ENCODE measurements at places on chromosomes 16 and 17.

- no peak for DNase-seq
Observed at GRCh38 chr16:72853575-72854266, 194.2 kb downstream of the ZFHX3 start.

DNA sequence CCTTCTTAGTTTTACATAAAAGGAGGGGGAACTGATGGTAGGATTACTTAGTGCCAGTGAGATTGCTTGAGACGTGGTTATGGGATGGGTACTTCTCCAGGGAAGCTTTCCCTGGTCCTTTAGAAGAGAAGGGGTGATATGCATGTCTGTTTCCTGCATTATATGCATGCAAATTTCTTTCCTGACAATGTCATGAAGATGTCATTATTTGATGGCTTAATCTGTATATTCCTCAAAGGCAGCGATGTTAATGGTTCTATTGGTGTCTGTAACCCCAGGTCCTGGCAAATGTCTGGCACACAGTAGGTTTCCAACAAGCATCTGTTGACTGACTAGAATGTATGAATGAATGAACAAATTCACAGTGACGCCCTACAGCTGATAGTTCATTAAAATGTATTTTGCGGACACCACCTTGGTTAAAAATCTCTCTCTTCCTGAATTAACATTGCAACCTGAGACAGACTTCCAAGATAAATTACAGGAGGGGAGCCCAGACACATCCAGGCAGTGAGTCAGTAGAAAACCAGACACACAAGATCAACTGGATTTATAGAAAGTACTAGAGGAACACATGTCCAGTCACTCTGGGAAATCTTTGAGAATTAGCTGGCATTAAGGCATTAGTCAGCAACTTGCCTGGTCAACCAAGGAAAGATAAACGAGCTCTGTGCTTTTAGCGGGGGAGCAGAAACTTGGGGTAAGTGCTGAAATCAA, 293.4 kb downstream of the XYLT1 start:
- DNase-seq = no peak

DNA sequence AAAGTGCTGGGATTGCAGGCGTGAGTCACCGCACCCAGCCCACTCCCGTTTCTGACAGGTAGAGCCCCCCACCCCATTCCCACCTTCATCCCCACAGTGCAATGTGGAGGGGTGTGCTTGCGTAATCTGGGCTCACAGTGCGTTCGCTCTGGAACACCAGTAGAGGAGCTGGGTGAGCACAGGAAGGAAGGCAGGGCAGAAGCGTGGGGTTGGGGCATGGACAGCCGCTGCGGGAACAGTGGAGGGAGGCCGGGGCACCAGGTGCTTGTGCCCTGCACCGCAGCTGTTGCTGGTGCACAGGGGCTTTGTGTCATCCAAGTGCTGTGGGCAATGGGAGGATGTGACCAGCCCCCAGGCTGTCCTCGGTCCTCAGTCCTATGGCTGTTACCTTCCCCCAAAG, 24.7 kb downstream of the KDM8 start:
- no peak for DNase-seq

- no peak for DNase-seq
Observed at GRCh38 chr16:67648764-67649407, 3.9 kb downstream of the CARMIL2 start.

- no peak for DNase-seq
Observed at GRCh38 chr16:51168755-51169154, 17.7 kb upstream of the SALL1 start.

- DNase-seq = no peak
Observed at GRCh38 chr16:13702614-13703013, 217.3 kb upstream of the ERCC4 start.

DNA sequence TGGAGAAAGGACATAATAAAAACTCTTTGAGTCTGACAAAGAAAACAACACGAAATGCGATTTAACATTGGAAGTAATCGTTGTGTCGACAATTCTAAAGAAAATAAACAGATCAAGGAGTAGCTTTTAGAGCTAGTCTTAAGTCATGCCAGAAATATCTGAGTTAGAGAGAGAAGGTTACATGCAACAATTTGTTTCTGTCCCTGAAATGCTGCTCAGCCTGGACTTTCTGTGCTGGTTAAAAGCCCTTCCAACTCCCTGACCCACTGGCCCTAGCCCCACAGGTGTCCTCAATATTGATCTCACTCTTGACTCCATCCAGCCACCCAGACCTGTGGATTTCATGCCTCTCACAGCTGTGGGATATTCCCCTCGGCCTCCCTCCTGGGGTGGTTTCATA, 33.2 kb upstream of the TEX2 start:
- DNase-seq = no peak

DNA sequence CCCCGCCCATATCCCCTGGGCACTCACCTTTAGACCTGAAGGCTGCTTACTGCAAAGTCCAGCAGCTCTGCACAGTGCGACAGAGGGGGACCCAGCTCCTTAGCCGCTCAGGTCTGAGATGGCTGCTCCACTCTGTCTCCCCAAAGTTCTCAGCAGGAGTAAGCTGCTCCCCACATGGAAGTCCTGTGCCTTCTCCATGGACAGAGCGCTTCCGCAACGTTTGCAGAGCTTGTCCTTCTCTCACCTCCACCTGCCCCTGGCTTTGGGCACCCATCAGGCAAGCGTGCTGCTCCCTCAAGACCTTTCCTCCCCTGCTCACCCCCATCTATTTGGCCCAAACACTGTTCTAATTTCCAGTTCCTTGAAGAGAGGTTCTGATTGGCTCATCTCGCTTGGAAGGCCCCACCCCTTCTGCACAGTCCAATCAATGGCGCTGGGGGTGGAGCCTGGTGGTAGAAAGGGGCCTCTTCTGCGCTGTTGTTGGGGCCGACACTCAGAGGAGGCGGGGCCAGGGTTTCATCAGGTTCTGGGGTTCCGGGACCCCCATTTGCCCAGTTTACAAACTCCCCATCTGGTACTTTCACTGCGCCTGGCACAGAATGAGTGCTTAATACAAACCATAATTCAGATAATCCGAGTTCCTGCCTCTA, 137.2 kb downstream of the CYLD start:
- DNase-seq = no peak

DNA sequence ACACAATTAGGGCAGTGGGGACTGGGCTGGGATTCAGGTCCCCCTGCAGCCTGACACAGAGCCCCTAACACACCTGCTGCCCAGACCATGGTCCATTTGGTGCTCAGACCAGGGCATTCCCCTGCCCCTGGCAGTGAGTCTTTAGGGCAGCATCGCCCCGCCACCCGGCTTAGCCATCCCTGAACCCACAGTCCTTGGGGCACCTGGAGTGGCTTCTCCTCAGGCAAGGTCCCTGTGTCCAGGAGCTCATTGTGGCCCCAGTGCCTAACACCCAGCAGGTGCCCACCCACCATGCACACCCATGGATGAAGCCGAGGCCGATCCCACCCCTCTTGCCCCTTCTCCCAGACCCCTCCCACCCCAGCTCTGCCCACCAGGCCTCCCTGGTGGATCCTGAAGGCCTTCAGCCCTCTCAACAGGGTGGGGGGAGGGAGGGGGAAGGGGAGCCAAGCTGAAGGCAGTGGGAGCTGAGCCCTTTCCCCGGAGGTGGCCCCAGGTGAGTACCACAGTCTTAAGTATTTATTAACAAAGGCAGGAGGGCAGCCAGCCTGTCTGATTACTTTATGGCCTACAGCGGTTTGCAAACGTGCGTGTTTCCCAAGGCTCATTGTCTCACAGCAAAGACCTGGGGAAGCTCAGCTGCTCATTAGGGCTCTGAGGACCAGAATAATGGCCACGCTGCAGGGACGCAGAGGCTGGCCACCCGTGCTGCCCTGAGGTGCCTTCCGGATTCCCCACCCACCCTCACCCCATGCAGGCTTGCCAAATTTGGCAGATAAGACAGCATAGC, 38.5 kb downstream of the RBFOX3 start:
- no peak for DNase-seq

- DNase-seq = peak; percentile 20
Observed at GRCh38 chr16:66150698-66151482, 215.6 kb upstream of the CDH5 start.

GRCh38 chr17:57017625-57018024, 39.7 kb downstream of the SCPEP1 start:
- DNase-seq = no peak

DNA sequence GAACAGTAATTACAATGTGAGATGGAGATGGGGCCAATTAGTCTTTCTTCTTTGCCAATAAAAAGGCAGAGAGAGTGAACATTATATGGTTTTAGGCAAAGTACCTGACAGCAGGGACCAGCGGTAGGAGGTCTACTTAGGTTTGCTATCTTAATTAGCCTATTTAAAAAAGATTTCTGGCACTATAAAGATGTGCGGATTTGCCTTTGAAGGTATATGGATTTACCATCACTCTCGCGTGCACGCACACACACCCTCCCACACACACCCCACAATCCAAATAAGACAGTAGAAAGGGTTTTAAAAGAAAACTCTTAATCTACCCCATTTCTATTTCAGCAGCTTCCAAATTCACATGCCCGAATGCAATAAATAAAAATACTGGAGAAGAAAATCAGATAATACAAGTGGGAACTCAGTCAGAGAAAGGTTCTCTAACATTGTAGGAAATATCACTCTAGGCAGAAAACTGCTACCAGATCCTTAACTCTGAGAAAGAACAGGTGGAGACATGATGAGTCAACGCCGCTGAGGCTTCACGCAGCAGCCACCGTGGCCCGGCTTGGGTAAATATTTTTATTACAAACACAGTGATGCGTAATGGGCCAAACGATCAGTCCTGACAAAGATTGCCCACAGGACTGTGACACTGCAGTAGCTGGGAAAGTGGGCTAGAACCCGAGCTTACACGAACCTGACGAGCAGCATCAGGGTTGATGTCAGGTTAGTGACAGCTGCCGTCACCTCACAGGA, 66.6 kb upstream of the AXIN2 start:
- DNase-seq = no peak

GRCh38 chr17:8913879-8914278, 46.4 kb upstream of the PIK3R6 start:
- DNase-seq = no peak

DNA sequence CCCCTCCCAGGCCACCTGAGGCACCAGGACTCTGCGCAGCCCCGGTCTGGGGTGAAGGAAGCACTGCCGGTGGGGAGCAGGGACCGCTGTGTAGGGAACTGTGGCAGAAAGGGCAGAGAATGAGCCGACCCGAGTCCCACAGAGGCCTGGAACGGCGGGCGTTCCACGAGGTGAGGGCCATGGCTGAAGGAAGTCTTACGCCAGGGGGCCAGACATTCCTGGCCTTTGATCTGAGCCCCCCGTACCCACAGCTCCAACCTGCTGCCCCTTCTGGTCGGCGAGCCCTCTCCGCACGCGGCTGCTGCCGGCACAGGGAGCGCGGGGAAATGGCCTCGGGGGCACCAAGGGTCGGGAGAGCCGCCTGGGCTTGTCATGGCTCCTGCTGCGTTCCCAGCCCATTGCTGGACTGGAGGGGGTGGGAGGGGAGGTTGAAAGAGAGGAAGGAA, 1.4 kb upstream of the WNT3 start:
- no peak for DNase-seq

- peak; percentile 58 for DNase-seq
Observed at GRCh38 chr17:6831661-6832263, at the start of gene TEKT1. TSS of gene TEKT1 (minus strand) at chr17:6831729. CDS start at chr17:6830376, 1,353 bp downstream.

GRCh38 chr17:5203178-5203907, 11.7 kb upstream of the ZNF594 start:
- DNase-seq = no peak

DNA sequence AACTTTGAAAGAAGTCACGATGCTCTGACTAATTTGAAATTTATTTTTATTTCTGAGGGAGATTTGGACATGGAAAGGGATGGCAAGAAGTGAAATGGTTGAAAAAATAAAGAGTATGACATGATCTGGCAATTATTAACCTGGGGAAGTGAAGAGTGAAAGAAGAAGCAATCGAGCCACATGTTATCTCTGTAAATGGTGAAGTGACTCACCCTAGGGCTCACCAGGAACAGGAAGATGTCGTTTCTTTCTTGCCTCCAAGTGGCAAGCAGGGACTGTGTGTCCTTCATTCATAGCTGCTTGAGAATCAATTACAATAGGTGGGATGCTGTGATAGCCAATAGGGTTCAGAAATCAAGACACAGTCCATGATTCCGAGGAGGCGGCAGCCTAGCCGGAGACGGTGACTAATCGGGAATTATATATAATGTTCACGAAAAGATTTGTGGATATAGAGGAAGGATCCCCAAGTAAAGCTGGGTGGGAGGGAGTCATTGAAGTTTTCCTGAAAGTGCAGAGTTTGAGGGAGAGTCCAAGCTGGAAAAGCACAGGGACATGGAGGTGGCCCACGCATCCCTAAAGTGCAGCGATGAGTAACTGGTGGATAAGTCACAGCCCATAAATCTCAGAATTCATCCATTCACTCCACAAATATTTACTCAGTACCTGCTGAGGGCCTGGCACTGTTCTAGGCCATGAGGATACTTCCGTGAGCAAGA, 18.2 kb upstream of the KRT20 start:
- no peak for DNase-seq

GRCh38 chr16:57264381-57264780, 19.3 kb downstream of the ARL2BP start:
- no peak for DNase-seq

DNA sequence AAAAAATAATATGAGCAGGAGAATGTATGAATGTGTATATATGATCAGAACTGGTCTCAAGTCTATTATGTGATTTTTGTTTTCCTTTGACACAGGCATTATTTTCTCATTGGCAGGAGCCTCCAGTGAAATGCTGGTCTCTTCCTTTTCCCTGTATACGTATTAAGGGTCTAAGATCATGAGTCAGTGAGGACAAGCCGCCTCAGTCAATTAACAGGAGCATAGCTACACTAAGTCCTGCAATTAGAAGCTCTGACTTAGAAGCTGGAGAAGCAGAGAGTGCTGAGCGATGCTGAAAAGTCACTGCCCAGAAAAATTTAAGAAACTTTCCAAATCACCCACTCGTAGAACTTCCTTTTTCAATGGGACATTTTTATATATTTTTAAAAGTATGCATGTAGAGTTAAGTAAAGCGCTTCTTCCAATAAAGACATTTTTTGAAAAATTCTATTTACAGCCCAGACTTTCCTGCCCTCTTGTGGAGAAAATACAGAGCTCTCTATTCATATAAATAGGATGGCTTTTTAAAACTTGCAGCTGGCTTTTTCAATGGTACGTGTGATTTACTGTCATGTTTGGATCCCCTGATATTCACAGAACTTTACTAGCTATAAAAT, 70.2 kb upstream of the PSMD7 start:
- no peak for DNase-seq

DNA sequence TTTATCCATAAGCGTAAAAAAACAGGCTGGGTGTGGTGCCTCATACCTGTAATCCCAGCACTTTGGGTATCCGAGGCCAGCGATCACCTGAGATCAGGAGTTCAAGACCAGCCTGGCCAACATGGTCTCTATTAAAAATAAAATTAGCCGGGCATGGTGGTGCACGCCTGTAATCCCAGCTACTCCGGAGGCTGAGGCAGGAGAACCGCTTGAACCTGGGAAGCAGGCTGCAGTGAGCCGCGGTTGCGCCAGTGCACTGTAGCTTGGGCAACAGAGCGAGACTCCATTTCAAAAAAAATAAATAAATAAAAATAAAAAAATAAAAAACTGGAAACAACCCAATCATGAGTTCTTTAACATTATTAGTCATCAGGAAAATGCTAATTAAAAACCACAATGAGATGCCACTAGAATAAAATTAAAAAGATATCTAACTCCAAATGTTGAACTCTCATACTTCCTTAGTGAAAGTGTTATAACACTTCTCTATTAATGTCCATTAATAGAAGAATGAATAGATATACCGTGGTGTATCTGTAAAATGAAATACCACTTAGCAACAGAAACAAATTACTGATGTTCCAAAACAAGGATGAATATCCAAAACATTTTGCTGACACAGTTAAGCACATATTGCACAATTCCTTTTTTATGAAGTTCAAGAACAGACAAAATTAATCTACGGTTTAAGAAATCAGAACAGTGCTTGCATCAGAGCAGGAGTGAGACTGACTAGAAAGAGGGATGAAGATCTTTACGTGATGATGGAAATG, 13.1 kb downstream of the MPHOSPH6 start:
- no peak for DNase-seq
